ENCODE measurements at places on chromosomes 2 and 18.

DNA sequence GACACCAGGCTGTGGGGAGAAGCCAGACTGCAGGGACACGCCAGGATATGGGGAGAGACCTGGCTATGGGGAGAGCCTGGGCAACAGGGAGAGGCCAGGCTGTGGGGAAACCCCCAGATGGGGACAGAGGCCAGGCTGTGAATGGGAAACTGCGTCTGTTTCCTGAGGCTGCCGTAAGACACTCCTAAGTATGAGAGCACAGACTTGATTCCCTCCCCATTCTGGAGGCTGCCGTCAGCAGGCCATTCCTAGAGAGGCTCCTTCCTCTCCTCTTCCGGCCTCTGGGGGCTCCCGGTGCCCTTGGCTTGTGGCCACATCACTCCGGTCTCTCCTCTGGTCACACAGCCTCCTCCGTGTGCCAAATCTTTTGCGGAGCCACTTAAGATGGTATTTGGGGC, 32.3 kb downstream of the ADI1 start:
- no peak for DNase-seq

DNA sequence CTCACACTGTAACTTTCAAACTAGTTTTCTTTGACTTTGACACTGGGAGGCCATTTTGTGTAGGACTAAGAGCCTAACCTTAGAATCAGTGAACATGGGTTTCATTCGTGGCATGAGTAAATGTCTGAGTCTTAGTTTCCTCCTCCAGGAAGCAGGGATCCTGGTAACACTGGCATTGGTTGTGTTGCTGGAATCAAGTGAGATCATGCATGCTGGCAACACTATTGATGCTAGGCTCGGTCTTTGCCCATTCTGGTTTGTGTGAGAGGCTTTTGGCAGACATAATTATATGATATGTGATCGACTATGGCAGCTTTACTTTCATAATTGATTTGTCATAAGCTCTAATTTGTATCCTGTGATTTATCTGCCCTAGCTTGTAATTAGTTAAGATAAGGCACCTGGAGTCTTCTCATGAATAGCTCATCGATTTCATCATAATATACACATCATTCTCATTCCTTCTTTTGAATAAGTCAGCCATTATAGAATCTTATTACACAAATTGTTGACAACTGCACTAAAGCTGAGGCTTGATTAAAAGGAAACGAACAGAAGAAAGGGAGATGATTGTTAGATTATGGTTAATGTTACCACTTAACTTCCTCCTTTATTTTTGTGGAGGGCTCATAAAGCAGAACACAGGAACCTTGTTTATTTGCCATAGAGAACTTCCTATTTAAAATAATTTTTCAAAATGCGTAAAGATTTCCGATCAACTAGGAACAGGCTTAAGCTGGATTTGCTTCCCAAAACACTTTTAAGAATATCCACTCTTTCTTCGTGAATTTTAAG, 12.6 kb downstream of the PPP1R1C start:
- DNase-seq = no peak

GRCh38 chr18:13565228-13565627, 161.1 kb downstream of the FAM210A start:
- no peak for DNase-seq

GRCh38 chr2:218857371-218858137, 2.1 kb upstream of the WNT6 start:
- DNase-seq = no peak

GRCh38 chr2:31442376-31442775, 27.8 kb upstream of the XDH start:
- DNase-seq = no peak

DNA sequence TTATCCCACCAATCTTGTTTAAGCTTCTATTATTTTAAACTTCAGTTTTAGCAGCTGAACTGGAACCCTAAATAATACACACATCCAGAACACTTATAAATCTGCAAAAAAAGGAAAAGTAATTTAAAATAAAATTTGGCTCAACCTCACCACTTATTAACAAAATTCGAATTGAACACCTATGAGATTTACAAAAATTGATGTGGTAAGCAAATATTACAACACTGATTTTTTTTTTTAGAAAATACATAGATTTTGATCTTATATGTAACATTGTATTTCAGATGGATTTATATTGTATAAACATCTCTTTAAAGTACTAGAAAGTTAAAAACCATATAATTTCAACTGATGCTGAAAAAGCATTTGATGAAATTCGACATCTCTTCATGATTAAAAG, 81.3 kb upstream of the DYNAP start:
- no peak for DNase-seq

DNA sequence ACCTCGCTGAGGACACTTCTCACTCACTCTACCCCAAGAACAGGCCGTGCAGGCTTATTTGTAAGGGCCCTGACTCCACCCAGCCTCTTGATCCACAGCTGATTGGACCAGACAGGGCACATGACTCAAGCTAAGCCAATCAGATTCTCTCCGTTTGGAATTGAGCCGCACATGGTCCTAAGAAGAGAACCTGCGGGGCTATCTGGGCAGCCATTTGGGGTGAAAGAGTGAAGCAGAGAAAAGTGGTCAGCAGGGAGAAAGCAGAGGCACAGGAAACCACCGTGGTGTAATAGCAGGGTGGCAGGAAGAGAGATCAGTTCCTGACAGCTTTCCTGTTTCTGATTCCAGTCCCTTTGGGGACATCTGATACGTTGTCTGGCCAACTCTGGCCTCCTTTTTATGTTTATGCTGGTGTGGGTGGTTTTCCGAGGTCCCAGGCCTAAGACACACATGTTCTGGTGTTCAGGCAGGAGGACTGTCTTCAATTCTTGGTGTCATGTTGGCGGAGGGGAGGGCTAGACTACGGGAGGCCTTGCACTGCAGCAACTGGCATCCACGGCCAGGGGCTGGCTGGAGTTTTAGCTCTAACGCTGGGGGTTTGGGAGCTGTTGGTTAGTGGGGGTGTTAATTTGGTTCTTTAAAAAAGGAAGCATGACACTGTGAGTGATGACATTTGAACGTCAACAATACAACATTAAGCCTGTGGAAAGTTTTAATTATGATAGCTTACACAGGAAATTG, 26.1 kb upstream of the SPTBN1 start:
- no peak for DNase-seq

DNA sequence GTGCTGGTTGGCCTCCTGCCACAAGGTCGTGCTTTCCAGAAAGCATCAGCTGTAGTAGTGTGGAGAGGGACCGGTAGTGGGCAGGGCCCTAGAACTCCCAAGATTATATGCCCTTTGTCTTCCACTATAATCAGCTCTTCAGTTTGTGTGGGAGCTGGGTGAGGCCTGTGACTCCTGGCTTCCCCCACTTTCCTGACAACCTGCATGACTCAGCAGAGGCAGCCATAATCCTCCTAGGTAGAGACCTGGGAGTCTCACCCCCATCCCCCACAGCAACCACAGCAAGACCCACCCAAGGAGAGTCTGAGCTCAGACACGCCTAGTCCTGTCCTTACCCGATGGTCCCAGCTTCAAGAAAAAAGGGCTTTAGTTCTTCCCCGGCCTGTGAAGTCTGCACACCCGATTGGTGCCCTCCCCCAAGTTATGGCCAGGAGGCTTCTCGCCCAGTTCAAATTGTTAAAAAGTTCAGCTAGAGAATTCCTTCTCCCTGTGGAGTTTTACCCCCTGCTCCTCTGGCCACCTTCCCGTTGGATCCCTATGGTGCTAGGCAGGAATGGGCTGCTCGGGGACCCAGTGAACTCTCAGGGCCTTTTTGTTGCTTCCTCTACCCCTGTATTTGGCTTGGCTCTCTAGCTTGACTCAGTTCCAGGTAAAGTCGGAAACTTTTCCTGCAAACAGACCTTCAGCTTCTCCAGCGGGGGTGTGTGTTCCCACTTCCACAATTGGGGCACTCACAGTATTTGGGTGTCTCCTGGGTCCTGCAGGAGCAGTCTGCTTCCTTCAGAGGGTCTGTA, 57.8 kb upstream of the FAM237A start:
- DNase-seq = no peak

- DNase-seq = no peak
Measured at GRCh38 chr18:52499016-52499415, 159.0 kb downstream of the DCC start.

DNA sequence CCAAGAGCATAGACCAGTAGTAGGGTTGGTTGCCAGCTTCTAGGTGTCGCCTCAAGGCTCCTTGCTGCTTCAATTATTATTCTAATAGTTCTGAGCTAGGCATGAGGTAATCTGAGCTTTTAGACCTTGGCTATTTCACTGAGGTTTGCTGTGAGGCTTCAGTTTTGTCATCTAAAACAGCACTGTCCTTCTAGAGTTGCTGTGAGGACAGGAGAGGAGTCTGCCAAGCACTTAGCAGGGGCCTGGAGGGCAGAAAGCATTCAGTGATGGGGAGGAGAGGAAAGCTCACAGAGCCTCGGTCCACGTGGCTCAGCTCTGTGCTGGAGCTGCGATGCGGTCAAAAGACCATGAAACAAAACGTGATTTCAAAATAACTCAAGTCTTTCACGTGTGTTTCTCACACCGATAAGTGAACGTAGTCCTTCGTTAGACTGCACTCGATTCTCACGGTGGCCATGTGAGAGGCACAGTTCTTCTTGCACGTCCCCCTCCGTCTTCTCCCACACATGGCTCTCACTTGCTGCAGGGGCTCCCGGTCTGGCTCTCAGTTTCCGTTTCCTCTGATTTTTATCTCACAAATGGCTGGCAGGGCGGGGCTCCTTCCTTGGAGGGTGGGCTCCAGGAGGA, 113.7 kb downstream of the B3GNT2 start:
- no peak for DNase-seq

DNA sequence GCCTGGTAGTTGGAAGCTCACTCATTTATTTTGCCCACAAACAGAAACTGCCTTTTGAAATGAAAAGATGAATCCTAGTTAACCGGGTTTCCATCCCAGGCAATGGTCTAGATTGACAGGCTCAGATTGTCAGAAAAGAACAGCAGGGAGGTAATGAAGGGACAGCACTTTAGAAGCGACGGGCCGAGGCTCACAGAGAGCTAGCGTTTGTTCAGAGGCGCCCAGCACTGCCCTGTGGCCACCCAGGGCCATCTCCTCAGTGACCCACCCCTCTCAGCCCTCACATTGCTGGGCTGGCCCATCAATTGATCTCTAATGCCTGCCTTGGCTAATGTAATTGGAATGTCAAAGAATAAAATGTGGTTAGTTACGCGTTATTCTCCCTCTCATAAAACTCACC, 304.8 kb downstream of the CDCA7 start:
- DNase-seq = no peak

- DNase-seq = no peak
Measured at GRCh38 chr2:152620208-152620607, 97.1 kb downstream of the PRPF40A start.

GRCh38 chr2:203648273-203648672, 58.2 kb upstream of the CD28 start:
- no peak for DNase-seq

GRCh38 chr18:60067426-60068210, 167.8 kb downstream of the PMAIP1 start:
- DNase-seq = no peak

- DNase-seq = no peak
Measured at GRCh38 chr2:32436150-32436549, 79.3 kb downstream of the BIRC6 start.

DNA sequence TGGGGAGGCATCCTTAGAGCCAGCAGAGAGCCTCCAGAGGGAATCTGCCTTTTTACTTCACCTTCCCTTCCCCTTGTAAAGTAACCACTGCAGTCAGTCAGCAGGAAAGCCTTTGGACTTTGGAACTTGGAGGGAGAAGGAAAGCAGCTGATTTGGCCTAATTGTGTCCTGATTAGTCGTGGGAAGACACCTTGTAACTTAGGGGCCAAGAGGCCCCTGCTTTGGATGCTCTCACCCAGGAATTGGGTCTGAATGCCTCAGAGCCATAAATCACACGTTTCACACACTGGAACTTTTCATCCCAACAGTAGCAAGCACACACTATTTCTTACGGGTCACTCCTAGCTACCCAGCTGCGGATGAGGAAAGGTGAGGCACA, 81.0 kb upstream of the PPM1B start:
- no peak for DNase-seq

- DNase-seq = no peak
Measured at GRCh38 chr2:177044671-177045070, 167.9 kb upstream of the HNRNPA3 start.

- DNase-seq = no peak
Measured at GRCh38 chr2:83695530-83695929, 763.5 kb downstream of the SUCLG1 start.

GRCh38 chr2:23760736-23761135, 166.2 kb downstream of the ATAD2B start:
- no peak for DNase-seq

GRCh38 chr18:63890950-63891304, 3.4 kb downstream of the SERPINB2 start:
- DNase-seq = no peak

- DNase-seq = no peak
Measured at GRCh38 chr2:18719978-18720775, 130.8 kb upstream of the NT5C1B start.

DNA sequence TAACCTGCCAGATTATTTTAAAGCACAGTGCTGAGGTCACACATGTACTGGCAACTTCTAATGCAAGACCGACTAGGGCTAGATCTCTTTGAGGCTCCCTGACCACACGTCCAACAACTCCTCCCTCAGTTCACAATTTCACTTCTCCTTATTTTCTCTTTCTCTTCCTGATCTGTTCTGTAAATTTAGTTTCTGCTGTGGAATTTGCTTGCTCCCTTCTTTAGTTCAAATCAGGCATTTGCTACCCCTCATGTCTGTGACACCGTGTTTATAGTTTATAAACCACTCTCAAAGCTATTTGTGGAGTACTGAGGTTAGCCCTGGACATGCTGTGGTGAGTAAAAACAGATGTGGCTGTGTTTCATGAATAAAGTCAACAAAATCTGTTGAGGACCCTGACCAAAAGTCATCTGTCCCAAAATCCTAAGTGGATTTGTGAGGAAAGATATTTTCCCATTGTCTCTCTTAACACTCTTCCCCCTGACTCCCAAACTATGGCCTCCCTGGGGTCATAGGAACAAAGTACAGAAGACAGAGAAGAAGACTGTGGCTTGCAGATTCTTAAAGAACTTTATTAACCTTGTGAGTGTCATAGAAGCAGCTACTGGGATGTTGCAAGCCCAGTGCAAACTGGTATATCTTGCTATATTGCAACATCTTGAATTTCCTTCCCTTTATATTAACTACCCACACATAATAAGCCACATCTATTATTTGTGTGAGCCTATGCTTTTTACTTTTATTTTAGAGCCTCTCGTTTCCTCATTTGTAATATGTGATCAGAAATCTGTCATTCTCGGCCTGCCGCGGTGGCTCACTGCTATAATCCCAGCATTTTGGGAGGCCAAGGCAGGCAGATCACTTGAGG, 3.5 kb upstream of the NAGK start:
- no peak for DNase-seq

GRCh38 chr18:59783138-59783537, 85.9 kb upstream of the CCBE1 start:
- no peak for DNase-seq

DNA sequence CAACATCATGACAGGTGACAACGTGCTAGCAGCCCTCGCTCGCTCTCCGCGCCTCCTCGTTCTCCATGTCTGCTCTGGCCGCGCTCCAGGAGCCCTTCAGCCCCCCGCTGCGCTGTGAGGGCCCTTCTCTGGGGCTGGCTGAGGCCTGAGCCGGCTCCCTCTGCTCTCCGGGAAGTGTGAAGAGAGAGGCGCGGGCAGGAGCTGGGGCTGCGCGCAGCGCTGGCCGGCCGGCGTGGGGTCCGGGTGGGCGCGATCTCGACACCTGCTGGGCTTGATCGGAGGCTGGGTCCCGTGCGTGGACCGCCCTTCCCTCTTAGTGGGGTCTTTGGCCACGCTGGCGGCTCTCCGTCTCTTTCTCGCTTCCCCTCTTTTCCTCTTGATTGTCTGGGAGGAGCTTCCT, 195.5 kb downstream of the ANKRD30BL start:
- DNase-seq = no peak
